ENCODE measurements at places on chromosomes 2 and 18.

- no peak for DNase-seq
These were observed 49.7 kb upstream of the ODC1 start for GRCh38 chr2:10497797-10498251.

- no peak for DNase-seq
These were observed 655.9 kb downstream of the GALR1 start for GRCh38 chr18:77905449-77906055.

- no peak for DNase-seq
These were observed 9.5 kb downstream of the SEPTIN2 start for GRCh38 chr2:241325257-241325656.

DNA sequence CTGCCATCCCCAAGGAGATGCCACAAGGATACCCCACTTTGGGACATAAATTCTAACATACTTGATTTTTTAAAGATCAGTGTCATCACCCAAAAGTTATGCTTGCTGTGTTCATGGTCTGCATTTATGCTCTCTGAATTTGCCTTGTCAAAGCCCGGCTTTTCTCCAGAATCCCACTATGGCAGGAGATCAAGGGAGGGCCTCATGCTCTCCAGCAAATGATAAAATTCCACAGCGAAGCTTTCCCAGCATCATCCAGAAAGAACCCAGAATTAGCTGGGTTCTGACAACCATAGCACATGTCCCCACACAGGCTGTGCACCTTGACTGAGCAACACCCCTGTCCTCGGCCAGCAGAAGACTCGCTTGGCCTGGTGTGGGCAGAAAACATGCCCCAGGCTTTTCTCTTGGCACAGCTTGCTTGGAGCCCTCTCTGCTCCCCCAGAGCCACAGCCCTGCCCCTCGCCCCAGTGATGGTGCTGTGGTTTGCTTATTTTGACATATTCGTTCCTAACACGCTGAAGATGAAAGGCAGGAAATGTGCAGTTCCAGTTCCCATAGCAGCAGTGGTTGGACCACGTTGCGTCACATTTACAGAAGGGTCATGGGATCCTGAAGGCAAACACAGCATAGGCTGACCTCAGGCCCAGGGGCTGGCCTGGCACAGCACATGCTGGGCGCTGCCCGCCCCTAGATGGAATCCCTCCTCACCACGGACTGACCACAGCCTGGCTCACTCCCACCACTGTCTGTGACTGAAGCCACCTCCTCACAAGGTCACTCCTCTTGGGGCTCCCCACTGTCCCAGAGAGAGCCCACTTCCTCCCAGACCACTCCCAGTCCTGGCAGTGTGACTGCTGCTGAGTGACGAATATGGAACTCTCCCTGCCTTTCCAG lies 14.1 kb upstream of the CHRNA1 start:
- no peak for DNase-seq

- peak; percentile 16 for DNase-seq
These were observed 117.6 kb upstream of the KLF7 start for GRCh38 chr2:207283356-207283755.

DNA sequence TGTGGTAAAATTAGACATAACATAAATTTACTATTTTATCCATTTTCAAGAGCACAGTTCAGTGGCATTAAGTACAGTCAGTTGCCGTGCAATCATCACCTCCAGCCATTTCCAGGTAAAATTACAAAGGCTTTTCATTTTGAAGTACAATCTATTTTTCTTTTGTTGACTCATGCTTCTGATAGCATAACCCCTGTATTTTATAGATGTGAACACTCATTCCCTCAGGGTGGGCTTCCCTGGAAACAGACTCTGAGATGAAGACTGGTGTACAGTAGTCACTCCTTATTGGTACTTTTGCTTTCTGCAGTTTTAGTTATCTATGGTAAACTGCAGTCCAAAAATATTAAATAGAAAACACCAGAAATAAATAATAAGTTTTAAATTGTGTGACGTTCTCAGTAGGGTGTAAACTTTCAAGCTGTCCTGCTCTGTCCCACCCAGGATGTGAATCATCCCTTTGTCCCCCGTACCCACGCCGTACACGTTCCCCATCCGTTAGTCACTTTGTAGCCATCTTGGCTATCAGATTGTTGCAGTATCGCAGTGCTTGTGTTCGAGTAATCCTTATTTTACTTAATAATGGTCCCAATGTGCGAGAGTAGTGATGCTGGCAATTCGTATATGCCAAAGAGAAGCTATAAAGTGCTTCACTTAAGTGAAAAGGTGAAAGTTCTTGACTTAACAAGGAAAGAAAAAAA lies 41.1 kb upstream of the NAB1 start:
- no peak for DNase-seq

- no peak for DNase-seq
These were observed 434.9 kb downstream of the DSEL start for GRCh38 chr18:67081482-67082211.

GRCh38 chr18:35489913-35490490 lies 7.8 kb downstream of the INO80C start:
- no peak for DNase-seq

DNA sequence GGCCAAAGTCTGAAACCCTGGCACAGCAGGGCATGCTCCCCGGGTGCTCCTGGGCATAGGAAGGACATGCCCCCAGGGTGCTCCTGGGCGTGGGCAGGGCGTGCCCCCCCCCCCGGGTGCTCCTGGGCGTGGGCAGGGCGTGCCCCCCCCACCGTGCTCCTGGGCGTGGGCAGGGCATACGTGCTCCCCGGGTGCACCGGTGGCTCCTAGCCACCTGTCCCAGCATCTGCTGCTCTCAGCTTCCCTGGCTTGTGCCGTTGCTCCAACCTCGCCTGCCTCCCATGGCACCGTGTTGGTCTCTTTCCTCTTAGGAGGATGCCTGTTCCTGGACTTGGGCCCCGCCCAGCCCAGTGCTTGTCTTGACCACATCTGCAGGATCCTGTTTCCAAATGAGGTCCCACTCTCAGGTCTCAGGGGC lies 95.6 kb upstream of the CTDP1 start:
- no peak for DNase-seq

Data from midbrain (tissue), 1 donor.